ENCODE measurements at places on chromosomes 11 and 22.

GRCh38 chr22:19111140-19111539 is 11.1 kb downstream of the DGCR2 start:
- no peak for DNase-seq

GRCh38 chr11:69368119-69368880 is 74.3 kb downstream of the MYEOV start:
- no peak for DNase-seq

DNA sequence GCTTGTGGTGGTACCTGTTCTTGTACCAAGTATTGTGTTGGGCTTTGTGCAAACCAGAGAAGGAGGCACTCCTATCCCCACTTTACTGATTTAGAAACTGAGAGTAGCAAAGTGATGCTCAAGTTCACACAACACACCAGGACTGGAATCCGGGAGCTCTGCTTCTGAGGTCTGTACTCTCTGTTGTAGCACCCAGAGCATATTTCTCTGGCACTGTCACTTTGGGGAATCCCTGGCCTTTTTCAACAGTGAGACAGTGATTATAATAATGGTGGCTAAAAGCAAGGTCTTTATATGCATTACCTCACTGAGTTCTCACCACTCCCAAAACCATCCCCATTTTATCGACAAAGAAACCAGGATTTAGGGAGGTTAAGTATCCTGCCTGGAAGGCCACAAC is 362.4 kb downstream of the TENM4 start:
- no peak for DNase-seq

- DNase-seq = no peak
Observed at GRCh38 chr11:68153742-68154141, 32.6 kb upstream of the CHKA start.

GRCh38 chr11:47212938-47213337 is 1.8 kb upstream of the DDB2 start:
- no peak for DNase-seq
